AG09319 (cell line): ENCODE measurements at places on chromosomes 12 and 14.

DNA sequence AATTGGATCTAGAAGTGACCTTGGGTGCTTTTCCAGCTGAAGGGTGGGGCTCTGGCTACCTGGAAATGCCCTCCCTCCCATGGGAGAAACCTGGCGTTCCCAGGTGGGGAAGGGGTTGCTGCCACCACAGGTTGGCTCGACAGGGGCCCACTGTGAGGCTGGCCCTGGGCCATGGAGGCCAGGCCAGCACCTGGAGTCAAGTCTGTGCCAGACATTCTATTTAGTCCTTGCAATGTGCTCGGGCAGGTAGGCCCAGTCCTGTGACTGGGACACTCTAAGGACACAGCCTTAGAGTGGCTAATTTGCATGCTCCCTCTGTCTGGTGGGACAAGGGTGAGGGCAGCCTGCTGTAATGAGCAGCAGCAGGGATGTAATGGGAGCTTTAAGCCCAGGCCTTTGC lies 11.9 kb downstream of the VRTN start:
- DNase-seq: no peak

DNA sequence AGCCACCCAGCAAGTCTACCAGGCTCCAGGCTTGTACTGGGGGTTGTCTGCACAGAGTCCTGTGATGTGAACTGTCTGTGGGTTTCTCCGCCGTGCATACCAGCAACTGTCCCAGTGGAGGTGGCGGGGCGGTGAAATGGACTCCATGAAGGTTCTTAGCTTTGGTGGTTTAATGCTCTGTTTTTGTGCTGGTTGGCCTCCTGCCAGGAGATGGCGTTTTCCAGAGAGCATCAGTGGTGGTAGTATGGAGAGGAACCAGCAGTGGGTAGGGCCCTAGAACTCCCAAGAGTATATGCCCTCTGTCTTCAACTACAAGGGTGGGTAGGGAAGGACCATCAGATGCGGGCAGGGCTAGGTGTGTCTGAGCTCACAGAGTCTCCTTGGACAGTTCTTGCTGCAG lies 303.8 kb downstream of the TMEM121 start:
- DNase-seq: no peak

- DNase-seq: no peak
These were observed 1.6 kb upstream of the PACS2 start for GRCh38 chr14:105312973-105313372.

DNA sequence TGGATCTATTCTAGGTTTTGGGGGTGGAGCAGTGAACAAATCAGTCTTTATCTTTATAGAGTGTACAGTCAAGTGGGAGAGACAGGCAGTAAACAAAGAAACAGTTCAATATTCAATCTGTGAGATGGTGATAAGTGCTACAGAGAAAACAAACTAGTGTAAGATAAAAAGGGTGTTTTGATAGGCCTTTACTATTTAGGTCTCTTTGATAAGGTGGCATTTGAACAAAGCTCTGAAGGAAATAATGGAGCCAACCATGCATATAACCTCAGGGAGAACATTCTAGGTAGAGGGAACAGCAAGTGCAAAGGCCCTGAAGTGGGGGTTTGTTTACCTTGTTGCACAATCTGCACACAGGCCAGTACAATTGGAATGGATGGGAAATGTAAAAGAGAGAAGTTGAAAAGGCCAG lies 47.3 kb downstream of the PTPN11 start:
- DNase-seq: no peak

- no peak for DNase-seq
These were observed 30.2 kb downstream of the PAPLN start for GRCh38 chr14:73267474-73267873.

- DNase-seq: no peak
These were observed 67.7 kb upstream of the TBX3 start for GRCh38 chr12:114751712-114752111.

DNA sequence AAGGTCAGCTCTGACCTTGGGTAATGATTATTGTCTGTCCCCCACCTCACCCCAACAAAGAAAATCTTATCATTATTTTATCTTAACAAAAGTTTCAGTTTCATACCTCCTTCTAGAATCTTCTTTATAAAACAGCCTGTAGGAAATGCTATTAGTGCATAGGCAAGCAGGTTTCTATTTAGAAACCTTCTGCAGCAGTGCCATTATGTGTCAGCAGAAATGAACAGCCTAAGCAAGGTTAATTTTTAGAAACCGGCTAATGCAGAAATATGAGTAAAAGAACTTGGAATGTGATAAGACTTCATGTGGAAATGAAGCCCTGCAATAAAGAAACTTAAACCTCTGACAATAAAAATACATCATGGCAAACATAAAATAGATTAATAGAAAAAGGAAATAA lies 814.4 kb downstream of the FSCB start:
- no peak for DNase-seq

GRCh38 chr14:87696485-87696884 lies 296.5 kb downstream of the GALC start:
- DNase-seq: no peak

- no peak for DNase-seq
These were observed 61.2 kb downstream of the BEGAIN start for GRCh38 chr14:100526057-100526456.

DNA sequence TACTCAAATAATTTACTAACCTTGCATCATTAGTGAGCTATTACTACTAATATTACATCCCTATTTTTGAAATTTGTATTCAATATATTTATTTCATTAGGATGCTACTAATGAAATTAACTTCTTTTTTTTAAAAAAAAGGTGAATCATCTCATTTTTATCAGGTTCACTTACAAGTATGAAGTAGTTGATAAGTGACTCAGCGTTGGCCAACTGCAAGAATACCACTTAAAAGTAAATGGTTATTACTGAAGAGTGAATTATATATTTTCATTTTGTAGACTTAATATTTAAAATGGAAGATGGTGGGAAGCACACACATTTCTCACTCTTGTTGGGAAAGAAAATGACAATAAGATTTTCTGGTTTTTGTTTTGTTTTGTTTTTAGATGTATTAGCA lies 19.6 kb downstream of the OR4N2 start:
- no peak for DNase-seq

GRCh38 chr14:64459405-64460136 lies 5.7 kb upstream of the AKAP5 start:
- DNase-seq: no peak

DNA sequence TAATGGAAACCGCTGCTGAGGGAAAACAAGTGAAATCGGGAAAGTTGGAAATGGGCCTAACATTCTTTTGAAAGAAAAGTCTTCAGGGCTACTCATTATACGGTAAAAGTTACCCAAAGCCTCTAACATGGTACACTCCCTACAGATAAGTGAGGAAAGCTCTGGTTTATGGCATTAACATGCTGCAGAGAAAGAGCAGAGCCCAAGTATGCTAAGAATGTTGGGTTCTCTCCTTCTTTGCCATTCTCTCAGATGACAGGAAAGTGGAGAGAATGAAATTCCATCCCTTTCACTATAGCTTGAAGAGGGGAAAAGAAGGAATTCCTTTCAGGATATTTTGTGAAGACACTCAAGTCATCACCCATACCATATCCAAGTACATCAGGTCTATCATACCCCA lies 348.0 kb downstream of the SEC23A start:
- DNase-seq: no peak

DNA sequence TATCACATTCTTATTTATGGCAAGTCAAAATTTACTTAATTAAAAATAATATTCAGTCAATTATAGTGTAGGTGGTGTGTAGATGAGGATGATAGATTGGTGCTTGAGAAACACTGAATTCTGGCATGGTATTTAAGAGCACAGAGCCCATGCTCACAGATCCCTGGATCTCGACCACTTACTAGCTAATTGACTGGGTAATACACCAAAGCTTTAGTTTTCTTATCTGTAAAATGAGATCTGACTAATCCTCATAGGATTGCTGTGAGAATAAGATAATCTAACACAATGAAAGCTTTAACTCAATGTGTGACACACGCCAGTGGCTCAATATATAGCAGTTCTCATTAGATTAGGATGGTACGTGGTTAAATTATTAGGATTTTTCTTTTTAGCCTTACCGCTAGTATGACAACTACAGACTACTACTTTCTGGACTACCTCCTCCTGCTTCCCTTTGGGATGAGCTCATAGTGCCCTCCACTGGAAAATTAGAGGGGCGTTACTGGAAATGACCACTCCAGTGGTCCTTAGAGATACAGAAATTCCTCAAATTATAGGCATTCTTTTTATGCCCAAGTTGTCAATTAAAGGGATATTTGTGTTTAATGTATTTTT lies 482.8 kb upstream of the TBX3 start:
- no peak for DNase-seq

GRCh38 chr14:102194856-102195255 lies 55.2 kb downstream of the WDR20 start:
- no peak for DNase-seq

- DNase-seq: no peak
These were observed 364.9 kb downstream of the NRXN3 start for GRCh38 chr14:78535041-78535440.

DNA sequence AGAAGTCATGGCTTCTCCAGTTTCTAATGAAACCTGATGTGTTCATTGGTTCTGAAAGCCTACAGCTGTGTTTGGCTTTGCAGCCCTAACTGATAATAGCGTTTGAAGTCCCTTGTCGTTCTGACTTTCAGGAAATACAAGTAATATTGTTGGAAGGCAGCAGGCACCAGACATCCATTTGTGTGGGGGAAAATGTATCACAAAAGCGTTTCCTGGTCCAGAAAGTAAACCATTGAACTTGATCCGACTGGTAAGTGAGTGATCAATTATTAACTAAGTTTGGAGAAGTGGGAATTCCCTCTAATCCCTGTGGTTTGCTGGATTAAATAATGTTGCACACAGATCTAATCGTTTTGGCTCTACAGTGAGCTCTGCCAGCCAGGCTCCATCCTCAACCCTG lies 77.3 kb upstream of the LTA4H start:
- DNase-seq: no peak

GRCh38 chr12:92464911-92465310 lies 237.9 kb upstream of the PLEKHG7 start:
- no peak for DNase-seq

GRCh38 chr14:66291756-66292155 lies 194.4 kb upstream of the CCDC196 start:
- DNase-seq: no peak

- no peak for DNase-seq
These were observed 49.6 kb downstream of the BMAL2 start for GRCh38 chr12:27382171-27382795.

DNA sequence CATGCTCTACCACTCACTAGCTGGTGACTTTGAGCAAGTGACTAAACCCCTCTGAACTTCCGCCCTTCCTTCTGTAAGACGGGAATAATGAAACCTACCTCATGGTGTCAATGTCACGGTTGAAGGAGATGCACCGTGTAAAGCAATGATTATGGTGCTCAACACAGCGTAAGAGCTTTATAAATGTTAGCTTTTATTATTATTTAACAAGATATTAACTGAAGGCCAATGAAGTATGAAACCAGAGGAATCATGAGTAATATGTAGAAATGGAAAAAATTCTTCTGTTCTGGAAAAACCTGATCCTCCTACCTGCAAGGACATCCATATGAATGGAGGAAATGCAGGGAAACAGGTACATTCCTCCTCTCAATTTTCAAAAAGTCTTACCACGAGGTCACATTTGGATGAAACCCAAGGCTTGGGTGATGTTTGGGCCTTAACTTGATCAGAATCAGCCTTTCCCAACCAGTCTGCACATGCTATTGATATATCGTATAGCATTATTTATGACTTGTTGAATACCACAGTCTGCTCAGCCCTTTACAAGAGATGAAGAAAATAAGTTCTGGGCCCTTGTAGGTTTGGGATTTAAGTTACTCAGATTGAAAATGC lies 166.8 kb upstream of the TBX3 start:
- no peak for DNase-seq

DNA sequence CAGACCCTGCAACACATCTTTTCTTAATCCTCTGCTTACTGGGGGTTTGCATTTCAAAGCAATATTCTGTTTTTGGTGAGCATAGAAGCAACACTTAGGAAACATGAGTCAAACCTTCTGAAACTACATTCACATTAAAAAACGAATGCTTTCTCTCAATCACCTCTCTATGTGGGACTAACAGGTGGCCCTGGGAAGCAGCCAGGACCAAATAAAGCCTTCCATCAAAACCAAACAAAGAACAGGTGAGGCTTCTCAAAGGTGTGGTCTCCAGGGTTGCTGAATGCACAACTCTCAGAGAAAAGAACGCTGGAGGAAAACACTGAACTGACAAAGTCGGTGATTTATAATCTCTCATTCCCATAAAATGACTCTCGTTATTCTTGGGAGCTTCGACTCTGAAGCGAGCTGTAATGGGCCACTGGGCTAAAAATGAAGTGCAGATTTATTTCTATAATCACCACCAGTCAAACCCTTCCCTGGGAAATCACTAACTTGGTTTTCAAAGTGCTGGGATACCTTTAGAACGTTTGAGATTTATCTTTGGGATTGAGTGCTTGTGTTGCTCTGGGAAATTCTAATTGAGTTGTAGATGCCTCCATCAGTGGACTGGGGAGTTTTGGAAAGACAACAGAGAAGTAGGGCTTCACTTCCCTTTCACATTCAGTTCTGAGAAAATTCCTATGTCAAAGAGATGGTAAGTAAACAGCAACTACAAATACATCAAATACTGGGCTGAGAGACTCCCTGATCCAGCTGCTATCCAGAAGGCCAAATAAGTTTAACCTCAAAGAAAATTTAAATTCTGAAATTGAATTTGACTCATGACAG lies 262.0 kb upstream of the TMPO start:
- DNase-seq: no peak

DNA sequence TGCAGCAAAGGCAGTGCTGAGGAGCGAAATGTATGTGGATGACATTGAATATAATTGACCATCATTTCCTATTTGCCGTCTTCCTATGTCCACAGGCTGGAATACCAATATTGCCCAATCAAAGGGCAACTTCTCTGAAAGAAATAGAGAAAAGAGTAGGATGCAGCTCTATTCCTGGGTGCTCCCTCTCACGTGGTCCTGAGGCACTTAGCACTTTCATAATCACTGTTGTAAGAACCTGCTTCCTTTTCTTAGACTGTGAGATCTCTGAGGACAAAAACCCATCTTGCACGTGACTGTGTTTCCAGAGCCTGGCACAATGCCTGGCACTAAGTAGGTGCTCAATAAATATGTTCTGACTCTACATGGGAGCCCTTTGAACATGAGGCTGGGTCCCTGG lies 122.7 kb upstream of the CPM start:
- DNase-seq: no peak

DNA sequence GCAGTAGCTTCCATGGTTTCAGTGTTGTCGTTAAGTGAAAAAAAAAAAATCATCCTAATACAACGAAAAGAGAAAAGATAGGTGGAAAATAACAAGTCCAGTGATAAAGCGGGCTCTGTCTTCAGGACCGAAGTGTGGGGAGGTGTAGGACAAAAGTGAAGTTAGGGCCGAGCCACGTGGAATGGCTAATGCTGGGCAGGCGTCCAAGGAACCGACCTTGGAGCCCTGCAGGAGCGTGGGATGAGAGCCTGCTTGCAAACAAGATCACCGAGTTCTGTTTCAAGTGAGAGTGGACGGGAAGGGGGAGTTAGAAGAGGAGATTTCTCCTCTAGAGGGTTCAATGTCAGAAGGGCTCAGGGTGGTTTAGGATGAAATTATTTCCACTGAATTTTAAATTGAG lies 22.2 kb downstream of the A2ML1 start:
- DNase-seq: no peak

GRCh38 chr12:38771871-38772270 lies 133.5 kb downstream of the CPNE8 start:
- no peak for DNase-seq

GRCh38 chr12:58367041-58367440 lies 425.7 kb downstream of the ATP23 start:
- no peak for DNase-seq
